Ascending aorta (tissue), 2 donors: ENCODE measurements at places on chromosomes 16 and 17.
A peak's percentile ranks its signal among the peaks of the same experiment; 100 is the strongest.

DNA sequence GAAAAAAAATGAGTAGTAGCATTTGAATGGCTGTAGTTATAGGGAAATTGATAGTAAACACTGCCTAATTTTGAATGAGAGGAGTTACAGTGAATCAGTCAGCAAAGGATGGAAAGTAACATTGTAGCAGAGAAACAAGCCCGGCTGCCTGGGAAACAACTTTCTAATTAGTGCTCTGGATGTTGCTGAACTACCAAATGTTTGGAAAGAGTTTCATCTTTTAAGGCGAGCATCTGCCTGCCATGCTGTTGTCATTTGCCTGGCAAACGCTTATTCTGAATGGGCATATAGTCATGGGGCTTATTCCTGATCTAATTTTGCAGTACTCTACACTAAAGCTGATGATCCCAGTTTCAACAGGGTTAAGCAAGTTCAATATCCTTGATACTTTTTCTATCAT, 138.6 kb downstream of the CDH11 start:
- no peak for DNase-seq
- H3K4me1 ChIP-seq, result no peaks in the 10 kb centered on the region
- H3K4me3 ChIP-seq, result no peak overlapping the region
- no peak overlapping the region for H3K27ac ChIP-seq
- peaks cover 17% of the 10 kb centered on the region for H3K36me3 ChIP-seq

DNA sequence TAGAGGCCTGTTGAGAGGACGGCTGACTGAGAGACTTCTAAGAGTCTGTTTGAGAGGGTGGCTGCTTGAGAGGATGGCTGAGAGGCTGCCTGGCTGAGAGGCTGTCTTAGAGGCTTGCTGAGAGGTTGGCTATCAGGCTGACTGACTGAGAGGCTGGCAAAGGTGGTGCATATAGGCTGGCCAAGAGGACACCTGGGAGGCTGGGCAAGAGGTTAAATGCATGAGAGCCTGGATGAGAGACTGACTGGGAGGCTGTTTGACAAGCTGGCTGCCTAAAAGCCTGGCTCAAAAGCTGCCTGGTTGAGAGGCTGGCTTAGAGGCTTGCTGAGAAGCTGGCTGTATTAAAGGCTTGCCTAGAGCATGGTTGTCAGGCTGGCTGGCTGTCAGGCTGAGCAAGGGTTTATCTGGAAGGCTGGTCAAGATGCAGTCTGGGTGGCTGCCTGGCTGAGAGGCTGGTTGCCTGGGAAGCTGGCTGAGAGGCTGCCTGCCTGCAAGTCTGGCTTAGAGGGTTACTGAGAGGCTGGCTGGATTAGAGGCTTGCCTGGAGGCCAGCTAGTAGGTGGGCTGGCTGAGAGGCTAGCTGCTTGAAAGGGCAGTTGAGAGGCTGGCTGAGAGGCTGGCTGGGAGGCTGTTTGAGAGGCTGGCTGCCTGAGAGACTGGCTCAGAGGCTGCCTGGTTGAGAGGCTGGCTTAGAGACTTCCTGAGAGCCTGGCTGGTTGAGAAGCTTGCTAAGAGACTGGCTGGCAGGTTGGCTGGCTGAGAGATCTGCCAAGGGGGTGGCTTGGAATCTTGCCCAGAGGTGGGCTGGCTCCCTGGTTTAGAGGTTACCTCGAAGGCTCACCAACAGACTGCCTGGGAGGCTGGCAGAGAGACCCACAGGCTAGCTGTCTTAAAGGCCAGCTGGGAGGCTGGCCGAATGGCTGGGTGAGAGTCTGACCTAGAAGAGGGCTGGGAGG, 38.3 kb upstream of the ACSM2B start:
- H3K4me3 ChIP-seq, result peak overlapping the region; percentile 41
- no peaks in the 10 kb centered on the region for H3K27me3 ChIP-seq
- no peak for DNase-seq

- DNase-seq, result no peak
- H3K4me3 ChIP-seq, result no peak overlapping the region
- no peaks in the 10 kb centered on the region for H3K27me3 ChIP-seq
- no peaks in the 10 kb centered on the region for H3K36me3 ChIP-seq
- no peak overlapping the region for H3K27ac ChIP-seq
Observed at GRCh38 chr17:76796081-76796480, 58.2 kb downstream of the MFSD11 start.

DNA sequence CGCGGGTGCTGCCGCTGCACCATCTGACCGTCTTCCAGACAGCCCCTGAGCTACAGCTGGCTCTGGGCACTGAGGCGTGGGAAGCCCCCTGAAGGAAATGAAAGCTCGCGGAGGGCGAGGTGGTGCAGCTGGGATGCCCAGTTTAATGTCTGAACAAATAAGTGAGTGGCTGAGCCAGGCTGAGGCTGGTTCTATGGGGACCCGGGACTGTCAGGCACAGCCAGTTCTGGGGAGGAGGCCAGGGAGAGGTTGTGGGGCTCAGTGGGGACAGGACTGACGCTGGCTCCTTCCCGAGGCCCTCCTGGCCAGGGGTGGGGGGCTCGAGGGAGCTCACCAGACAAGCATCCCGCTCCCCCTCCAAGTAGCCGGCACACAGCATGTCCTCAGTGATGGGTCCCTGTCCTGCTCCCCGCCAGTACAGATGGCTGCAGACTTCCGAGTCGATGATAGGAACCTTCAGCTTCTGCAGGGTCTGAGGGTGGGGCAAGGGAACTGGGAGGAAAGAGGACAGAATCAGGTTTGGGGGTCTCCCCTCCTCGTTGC, 4.4 kb downstream of the PRSS22 start:
- no peaks in the 10 kb centered on the region for H3K4me1 ChIP-seq
- H3K27ac ChIP-seq, result no peak overlapping the region
- H3K36me3 ChIP-seq, result no peaks in the 10 kb centered on the region
- DNase-seq, result no peak

DNA sequence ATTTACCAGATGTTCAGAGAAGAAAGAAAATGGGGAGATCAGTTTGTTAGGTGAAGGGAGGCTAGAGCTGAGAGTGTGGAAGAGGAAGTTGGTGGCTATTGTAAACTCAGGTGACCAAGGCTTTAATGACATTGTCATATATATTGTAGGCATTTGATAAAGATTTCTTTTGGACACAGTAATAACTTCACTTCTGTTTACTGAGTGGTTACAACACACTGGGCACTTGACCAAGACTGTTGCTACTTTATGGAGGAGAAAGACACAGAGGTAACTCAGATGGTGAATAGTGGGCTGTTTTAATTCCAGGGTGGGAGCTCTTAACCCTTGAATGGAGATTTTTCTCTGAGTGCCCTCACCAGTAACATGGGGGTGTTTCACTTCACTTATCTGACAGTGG, 46.0 kb downstream of the TNRC6A start:
- H3K27ac ChIP-seq, result peak overlapping the region; percentile 16
- no peaks in the 10 kb centered on the region for H3K27me3 ChIP-seq
- peaks cover 21% of the 10 kb centered on the region for H3K36me3 ChIP-seq
- H3K4me3 ChIP-seq, result no peak overlapping the region

DNA sequence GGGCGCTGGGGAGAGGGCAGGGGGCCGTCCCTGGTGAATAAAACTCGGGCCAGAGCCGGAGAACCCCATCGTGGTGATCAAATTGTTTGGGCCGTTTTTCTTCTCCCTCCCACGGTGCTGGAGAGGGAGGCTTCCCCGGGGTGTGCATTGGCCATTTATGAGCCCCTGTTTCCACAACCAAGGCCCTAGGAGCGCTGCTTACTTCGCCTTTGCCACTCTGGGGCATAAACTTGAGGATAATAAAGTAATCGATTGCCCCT, 544 bp downstream of the CCP110 start:
- no peak for DNase-seq
- H3K4me3 ChIP-seq, result peak overlapping the region; percentile 98
- H3K36me3 ChIP-seq, result peaks cover 4% of the 10 kb centered on the region
- peaks cover 29% of the 10 kb centered on the region for H3K4me1 ChIP-seq
- peak overlapping the region; percentile 78 for H3K27ac ChIP-seq

- H3K4me3 ChIP-seq, result no peak overlapping the region
- no peaks in the 10 kb centered on the region for H3K36me3 ChIP-seq
- no peak overlapping the region for H3K27ac ChIP-seq
- H3K4me1 ChIP-seq, result no peaks in the 10 kb centered on the region
- DNase-seq, result no peak
Observed at GRCh38 chr17:47465165-47465564, 65.7 kb upstream of the NPEPPS start.

DNA sequence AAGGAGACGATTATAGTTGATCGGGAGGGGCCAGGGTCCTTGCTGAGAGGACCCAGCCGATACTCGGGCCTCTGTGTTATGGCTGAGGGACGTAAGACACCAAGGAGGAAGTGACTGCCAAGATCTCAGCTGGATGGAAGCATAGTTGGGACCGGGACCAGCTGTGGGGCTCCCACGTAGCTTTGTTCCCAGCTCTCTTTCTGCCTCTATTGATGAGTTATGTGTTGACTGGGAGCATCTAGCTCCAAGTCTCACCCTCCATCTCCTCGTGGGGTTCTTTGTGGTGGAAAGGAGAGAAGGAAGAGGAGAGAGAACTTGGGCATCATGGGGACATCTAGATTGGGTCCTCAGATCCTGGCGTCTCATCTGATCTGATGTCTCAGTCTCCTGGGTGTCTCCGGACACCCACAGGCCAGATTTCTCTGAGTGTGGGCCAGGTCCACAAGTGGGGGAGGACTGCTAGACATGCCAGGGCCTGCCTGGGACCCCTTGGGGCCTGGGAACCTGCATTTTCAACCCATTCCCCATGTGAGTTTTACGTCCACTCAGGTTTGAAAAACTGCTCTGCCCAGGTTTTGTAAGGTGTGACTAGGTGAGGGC, 1.0 kb downstream of the MGRN1 start:
- no peaks in the 10 kb centered on the region for H3K36me3 ChIP-seq
- H3K27me3 ChIP-seq, result no peaks in the 10 kb centered on the region
- DNase-seq, result no peak
- H3K27ac ChIP-seq, result peak overlapping the region; percentile 91
- H3K4me1 ChIP-seq, result peaks cover 7% of the 10 kb centered on the region
- peak overlapping the region; percentile 98 for H3K4me3 ChIP-seq

- H3K27me3 ChIP-seq, result no peaks in the 10 kb centered on the region
- peaks cover 3% of the 10 kb centered on the region for H3K4me1 ChIP-seq
- no peak overlapping the region for H3K27ac ChIP-seq
- no peak for DNase-seq
Observed at GRCh38 chr17:66399441-66399840, 97.0 kb downstream of the PRKCA start.

DNA sequence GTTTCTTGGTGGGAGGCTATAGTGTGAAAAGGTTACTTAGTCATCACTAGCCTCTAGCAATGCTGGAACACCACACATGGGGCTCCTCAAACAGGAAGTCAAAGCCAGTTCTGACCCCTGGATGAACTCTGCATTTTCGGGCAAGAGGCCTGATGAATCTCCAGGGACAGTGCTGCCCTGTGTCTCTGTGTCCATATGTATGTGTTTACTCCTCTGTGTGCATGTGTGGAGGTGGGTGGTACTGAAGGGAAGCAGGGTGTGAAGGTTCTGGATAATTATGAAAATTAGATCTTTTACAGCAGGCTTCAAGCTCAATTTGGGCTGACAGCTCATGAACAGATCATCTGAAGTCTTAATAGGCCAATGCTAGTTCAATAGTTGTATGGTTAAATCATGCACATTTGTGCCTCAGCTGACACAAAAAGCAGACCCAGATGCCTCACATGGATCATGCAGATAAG, 133.6 kb downstream of the SNX11 start:
- H3K4me3 ChIP-seq, result no peak overlapping the region
- H3K27ac ChIP-seq, result no peak overlapping the region
- no peak for DNase-seq
- no peaks in the 10 kb centered on the region for H3K27me3 ChIP-seq
- H3K36me3 ChIP-seq, result no peaks in the 10 kb centered on the region

DNA sequence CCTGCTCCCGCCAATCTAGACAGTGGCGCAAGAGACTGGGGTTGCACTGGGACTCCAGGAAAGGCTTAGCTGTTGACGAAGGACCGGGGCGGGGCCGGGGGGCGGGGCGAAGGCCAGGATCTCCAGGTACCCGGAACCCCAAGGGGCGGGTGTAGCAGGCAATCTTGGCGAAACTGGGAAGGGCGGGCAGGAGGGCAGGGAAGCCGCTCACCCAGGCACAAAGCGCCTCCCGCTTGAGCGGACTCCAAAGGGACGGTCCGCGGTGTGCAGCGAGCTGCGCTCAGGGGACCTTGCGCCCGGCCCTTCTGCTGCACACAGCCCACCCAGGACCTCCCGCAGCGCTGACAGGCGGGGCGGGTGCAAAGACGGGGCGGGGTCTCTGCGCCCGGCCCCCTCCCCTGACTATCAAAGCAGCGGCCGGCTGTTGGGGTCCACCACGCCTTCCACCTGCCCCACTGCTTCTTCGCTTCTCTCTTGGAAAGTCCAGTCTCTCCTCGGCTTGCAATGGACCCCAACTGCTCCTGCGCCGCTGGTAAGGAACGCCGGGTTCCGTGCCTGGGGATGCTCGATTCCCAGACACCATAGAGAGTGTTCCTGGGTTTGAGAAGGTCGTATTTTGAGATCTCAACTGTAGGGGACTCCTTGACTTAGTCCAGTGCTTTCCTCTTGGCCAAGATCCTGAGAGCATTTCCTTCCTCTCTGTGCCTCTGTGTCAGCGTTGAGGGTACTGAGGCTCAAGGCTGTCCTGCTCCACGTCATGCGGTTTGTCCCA, at the start of gene MT1F:
TSS of gene MT1F (plus strand) at position 405 of the 772 bp plus-strand sequence. CDS start at position 505, 100 bp downstream.
- peak within 1 kb of the TSS; percentile 37 for H3K27ac ChIP-seq
- peaks cover 2% of the 10 kb centered on the region for H3K27me3 ChIP-seq
- peak within 1 kb of the TSS; percentile 51 for H3K4me3 ChIP-seq
- peak; percentile 49 for DNase-seq
- H3K36me3 ChIP-seq, result no peaks in the 10 kb centered on the region

DNA sequence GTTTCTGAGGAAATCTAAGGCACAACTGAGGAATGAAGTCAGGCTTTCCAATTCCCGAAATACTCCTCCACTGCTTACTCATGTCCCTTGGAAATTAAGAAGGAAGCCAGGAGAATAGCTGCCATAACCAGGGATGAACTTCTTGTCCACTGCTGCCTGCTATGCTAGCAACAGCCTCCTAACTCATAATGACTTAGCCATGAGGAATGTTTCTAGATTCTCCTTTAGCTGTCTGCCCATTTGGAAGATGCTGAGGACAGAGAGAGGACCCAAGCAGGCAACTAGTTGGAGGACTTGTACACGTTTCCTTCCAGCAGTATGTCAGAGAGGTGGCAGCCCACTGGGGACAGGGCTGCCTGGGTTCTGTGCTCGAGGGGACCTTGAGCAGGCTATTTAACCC, 939 bp upstream of the CCL2 start:
- H3K4me3 ChIP-seq, result no peak overlapping the region
- no peaks in the 10 kb centered on the region for H3K27me3 ChIP-seq
- no peak for DNase-seq
- H3K36me3 ChIP-seq, result no peaks in the 10 kb centered on the region
- peak overlapping the region; percentile 87 for H3K27ac ChIP-seq

- H3K27ac ChIP-seq, result no peak overlapping the region
- no peaks in the 10 kb centered on the region for H3K36me3 ChIP-seq
- H3K4me3 ChIP-seq, result no peak overlapping the region
- no peaks in the 10 kb centered on the region for H3K27me3 ChIP-seq
Observed at GRCh38 chr17:36151891-36152638, 24.4 kb downstream of the TBC1D3B start.
